ENCODE measurements at places on chromosomes 7 and 10.

GRCh38 chr7:28168393-28169158 lies 12.0 kb downstream of the JAZF1 start:
- no peak for DNase-seq

GRCh38 chr10:125846894-125847293 lies 23.5 kb downstream of the BCCIP start:
- DNase-seq: no peak

DNA sequence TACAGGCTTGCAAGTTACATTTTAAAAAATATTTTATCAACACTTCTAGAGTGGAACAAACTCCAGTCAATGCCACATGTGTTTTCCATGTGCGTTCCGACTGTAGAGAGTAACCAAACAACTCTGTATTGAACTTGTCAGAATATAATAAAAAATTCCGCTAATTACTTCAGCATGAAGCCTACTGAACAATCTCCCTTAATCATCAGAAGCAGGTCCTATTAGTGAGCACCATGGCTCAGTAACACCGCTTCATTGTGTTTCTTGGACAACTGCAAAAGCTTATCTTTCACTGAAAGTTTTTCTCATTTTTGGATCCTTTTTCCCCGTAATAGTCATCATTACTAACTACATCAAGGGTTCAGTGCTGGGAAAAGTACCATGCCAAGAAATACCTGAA lies 117.0 kb downstream of the MKX start:
- DNase-seq: no peak

- no peak for DNase-seq
These were observed 33.5 kb downstream of the FIGNL1 start for GRCh38 chr7:50416527-50417182.

DNA sequence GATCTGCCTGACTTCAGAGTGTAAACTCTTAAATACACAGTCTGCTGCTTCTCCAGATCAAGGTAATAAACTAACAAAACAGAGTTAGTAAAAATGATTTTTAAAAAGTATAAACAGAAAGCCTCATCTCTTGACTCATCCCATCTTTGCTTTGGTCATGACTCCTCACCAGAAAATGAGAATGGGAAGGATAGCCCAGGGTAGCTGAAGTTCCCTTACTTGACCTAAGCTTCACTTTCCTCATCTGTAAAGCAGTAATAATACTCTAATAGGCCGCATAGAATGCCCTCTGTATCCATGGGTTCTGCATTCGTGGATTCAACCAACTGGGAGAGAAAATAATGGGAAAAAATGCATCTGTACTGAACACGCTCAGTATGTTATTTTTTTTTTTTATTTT lies 11.3 kb upstream of the SLC25A28 start:
- no peak for DNase-seq

- DNase-seq: no peak
These were observed at the start of gene MXI1 for GRCh38 chr10:110207011-110207804. MXI1 (plus strand) TSS chr10:110207605; CDS start chr10:110207809, 204 bp downstream.

DNA sequence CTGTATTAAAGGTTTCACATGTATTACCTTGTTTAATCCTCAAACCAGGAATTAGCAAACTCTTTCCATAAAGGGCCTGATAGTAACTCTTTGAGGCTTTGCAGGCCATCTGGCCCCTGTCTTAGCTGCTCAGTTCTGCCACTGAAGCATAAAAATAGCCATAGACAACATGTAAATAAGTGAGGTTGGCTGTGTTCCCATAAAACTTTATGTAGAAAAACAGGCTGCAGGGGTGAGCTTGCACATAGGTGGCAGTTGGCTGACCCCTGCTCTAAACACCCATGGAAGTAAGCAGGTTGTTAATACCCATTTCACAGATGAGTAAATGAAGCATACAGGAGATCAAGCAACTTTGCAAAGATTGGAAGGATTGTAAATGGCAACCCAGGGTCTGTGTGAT lies 1279.2 kb upstream of the AUTS2 start:
- no peak for DNase-seq

GRCh38 chr10:77332256-77332655 lies 305.4 kb downstream of the KCNMA1 start:
- DNase-seq: no peak

- DNase-seq: no peak
These were observed 163.3 kb upstream of the AKR1E2 start for GRCh38 chr10:4662576-4663161.

- DNase-seq: no peak
These were observed 76.0 kb upstream of the RET start for GRCh38 chr10:43000651-43001426.

GRCh38 chr10:8246548-8246947 lies 192.1 kb downstream of the GATA3 start:
- DNase-seq: no peak

- DNase-seq: no peak
These were observed 14.9 kb downstream of the CCL26 start for GRCh38 chr7:75756991-75757676.
